ENCODE measurements at places on chromosomes 1 and 21. TPM values are rescaled to one million over a fixed set of nuclear protein-coding genes. Genes with fewer than 3 reads are reported as not detected.
A peak's percentile ranks its signal among the peaks of the same experiment; 100 is the strongest.

GRCh38 chr1:8226747-8227146, 91.2 kb upstream of the SLC45A1 start:
- no peak for DNase-seq

GRCh38 chr1:233111731-233112130, 161.3 kb downstream of the NTPCR start:
- DNase-seq = no peak

DNA sequence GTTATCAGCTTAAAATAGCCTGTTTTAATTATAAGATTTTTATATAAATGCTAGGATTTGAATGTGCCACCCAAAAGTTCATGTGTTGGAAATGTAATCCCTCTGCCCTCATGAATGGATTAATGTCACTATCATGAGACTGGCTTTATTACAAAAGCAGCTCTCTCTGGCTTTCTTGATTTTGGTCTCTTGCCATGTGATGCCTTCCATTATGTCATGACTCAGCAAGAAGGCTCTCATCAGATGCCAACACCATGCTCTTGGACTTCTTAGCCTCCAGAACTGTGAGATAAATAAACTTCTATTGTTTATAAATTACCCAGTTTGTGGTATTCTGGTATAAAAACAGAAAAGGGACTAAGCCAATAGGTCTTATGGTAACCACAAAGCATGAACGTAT, 6.9 kb upstream of the PRSS38 start:
- peak; percentile 34 for DNase-seq

DNA sequence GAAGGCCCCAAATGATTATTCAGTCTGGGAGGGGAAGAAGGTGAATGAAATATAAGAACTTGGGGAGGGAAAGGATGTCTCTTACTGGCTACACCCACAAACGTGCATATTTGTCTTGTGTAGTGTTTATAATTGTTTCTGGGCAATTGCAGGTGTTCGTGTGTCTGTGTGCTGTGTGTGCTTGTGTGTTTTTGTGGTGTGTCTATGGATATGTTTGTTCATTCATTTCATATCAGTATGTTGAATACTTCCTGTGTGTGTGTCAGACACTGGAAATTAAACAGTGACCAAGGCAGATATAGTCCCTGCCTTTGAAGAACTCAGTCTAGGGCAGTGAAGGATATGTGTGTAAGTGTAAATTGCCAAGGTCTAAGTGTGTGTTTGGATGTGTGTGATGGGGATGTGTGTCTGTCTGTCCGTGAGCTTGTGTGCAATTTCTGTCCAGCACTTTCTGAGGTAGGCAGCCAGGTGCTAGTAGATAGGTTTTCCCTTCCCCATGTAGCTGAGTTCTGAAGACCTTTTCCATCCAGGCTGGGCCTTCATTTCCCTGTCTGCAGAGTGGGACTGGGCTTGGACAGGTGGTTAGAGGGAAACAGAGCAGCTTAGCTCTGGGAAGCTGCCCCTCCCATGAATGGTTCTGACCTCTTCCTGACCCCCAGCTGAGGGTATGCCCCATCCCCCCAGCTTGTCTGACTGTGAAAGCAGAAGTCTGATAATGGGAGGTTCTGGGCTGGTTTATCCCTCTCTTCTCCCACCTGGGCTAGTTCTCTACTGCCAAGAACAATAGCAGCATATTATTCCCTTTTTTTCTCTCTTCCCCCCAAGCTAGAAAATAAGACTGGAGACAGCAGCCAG, 3.8 kb downstream of the AGO1 start:
- DNase-seq = no peak

GRCh38 chr1:82279241-82279640, 478.5 kb downstream of the ADGRL2 start:
- no peak for DNase-seq

- DNase-seq = peak; percentile 97
Observed at GRCh38 chr1:32992489-32993323, 28.1 kb upstream of the RNF19B start.

DNA sequence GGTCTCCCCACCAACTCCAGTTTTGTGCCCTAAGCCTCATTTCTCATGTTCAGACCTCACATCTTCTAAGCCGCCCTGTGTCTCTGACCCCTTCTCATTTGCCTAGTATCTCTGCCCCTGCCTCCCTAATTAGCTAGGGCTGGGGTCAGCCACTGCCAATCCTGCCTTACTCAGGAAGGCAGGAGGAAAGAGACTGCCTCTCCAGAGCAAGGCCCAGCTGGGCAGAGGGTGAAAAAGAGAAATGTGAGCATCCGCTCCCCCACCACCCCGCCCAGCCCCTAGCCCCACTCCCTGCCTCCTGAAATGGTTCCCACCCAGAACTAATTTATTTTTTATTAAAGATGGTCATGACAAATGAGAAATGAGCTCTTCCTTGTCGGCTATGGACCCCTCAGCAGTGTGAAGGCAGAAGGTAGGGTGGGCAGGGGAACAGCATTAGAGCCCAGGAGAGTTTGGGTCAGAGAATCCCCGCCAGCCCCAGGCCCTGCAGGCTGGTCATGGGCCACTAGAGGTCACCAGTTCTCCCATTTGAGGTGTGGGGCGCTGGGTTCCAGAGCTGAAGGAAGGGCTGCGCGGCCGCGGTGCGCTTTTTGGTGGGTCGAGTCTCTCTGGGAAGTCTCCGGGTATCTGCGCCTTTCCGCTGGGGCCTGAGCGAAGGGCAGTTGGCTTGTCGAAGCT, 11.5 kb downstream of the ADAMTSL4 start:
- DNase-seq = no peak

DNA sequence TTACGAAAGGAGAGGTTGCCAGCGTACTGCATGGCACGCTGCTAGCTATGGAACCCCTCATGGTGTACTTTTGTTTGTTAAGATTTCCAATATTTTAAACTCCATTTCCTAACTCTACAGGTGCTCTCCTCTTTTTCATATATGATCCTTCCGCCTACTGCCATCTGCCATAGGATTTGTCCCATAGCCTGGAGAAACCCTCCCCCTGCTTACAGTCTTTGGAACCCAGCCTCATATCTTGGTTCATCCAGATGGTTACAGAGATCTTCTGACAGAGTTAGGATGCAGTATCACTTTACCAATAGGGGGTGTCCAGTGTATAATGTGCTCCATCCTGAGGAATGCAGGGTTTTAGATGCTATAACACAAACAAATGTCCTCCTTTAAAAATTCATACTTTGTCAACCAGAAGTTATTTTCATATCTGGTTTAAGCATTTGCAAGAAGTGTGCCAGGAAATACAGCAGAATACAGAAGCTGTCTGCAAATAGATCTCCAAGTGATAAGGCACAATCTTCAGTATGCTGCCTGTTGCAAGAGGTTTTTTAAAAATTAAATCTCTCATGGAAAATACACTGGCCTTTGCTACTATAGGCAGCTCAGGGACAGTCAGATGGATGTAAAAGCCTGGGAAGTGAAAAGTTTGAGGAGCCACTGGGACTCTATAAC, 377.8 kb downstream of the KCNH1 start:
- DNase-seq = no peak

OR14K1 gene
- not detected for total RNA-seq

SSU72 gene
- total RNA-seq = 42.8 TPM

TAL1 gene
- 0.08 TPM for total RNA-seq

All from fibroblast of the aortic adventitia (primary cell).